CD4-positive, alpha-beta T cell treated with Interleukin-15 for 1 hour (primary cell): ENCODE measurements at places on chromosomes 2 and 18.

DNA sequence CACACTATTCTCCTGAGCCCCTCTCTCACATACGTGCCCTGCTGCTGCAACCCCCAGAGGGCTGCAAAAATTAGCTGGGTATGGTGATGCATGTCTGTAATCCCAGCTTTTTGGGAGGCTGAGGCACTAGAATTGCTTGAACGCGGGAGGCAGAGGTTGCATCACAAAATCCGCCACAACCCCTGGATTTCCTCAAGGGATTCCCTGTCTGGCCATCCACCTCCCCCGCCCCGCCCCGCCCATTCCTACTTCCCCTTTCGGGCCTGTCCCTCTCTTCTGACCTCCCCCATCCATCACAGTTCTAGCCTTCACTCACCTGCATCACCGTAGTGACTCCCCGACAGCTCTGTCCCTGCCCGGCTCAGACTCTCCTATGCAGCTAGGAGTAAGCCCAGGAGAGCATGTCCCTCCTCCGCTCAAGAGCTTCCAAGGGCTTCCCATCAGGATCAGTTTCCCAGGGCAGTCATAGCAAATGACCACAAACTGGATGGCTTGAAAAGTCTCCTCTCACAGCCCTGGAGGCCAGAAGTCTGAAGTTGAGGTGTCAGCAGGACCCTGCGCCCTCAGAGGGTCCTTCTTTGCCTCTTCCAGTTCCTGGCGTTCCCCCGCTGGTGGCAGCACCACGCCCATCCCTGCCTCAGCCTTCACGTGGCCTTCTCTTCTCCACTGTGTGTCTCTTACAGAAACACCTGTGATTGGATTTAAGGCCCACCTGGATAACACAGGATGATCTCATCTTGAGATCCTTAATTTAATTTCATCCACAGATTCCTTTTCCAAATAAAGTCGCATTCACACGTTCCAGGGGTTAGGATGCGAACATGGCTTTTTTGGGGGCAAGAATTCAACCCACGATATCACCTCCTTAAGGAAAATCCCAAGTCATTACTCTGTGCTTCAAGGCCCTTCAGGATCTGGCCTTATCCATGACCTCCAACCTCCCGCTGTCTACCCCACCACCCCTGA lies 58.5 kb downstream of the HS1BP3 start:
- peak; percentile 8 for DNase-seq

DNA sequence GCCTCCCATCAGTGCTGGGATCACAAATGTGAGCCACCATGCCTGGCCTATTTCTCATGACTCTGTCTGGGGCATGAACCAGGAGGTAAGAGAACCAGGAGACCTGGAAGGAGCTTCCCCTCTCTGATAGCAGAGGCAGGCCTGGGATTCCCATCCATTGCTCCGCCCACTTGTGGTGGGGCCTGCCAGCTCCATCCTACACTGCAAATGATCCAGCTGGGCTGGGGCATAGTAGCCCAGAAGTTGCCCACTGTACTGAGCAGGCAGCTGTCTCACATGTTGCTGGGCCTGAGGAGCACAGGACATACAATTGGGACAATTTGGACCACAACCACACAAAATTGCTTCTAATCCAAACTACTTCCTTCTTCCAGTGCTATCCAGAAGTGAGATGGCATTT lies 91.0 kb downstream of the MARCHF4 start:
- DNase-seq, result no peak

DNA sequence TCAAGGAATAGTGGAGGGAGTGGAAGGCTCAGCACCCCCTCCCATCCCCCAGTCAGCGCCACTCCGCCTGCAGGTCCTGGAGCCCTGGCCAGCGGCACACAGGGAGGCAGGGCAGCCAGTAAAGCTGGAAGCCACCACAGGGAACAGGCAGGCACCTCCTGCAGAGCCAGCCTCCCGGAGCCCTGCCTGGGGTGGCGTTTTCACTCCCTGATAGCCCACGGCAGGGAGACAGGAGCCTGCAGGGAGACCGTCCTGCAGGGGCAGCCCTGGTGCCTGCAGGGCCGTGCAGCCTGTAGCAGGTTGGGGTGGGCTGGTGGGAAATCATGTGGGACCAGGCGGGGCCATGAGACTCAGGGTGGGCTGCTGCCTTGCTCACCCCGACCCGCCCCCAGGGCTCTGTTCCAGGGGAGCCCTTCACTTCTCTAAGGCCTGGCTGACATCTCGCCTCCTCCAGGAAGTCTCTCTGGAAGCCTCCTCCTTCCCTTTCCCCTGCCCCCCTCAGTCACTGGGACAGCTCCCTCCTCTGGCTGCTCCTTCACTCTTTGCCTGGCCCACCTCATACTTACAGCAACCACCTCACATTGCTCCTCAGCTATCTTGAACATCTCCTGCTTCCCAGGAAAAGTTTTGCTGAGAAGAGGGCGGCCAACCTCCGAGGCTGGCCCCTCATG lies 221.0 kb downstream of the GLI2 start:
- no peak for DNase-seq

DNA sequence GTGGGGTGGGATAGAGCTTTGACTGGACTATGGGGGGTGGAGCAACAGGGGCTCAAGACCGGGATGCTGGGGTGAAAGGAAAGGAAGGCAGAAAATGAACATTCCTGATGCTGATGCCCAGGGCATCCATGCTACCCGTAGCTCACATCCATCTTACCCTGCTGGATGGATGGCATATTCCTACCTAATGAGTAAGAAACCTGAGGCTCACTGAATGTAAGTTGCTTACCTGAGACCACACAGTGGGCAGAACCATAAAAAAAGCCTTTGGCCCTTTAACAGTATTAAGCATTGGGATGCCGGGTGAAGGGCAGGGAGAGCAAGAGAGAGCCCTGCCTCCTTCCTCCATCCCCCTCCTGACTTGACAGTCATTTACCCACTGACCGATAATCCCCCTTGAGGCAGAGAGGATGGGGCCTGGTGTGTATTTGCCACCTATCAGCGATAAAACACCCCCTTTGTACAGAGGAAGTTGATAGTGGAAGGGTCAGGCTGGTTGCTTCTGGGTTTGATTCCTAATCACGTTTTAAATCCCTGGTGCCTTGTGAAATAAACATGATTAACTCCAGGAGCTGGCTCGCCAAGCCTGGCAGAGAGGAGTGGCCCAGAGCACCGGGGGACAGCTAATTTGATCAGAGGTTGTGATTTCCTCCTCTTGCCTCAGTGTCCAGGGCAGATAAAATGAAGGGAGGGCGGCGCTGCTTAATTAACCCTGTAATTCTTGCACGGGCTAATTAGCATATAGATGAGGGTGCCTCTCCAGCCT lies 105.9 kb upstream of the HS6ST1 start:
- no peak for DNase-seq

DNA sequence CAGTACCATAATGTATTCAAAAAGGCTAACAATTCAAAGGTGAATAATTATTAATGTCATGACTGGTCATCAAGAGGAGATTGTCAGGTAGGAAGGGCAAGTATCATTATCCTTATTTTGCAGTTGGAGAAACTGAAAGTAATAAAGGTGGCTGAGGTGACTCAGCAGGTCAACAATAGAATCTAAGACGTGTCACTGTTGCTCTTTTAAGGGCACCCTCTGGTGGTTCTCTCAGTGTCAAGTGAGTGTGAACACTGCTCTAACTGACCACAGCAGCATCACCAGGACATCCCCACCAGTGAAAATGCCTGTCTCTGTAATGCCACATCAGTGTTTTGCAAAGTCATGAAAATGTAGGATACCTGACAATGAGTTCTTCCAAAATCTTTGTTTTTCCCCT lies 69.7 kb downstream of the DCC start:
- DNase-seq, result no peak

- DNase-seq, result no peak
These were observed 8.4 kb downstream of the CASP10 start for GRCh38 chr2:201191132-201191875.

GRCh38 chr2:65666156-65666725 lies 233.8 kb upstream of the SPRED2 start:
- DNase-seq, result no peak

DNA sequence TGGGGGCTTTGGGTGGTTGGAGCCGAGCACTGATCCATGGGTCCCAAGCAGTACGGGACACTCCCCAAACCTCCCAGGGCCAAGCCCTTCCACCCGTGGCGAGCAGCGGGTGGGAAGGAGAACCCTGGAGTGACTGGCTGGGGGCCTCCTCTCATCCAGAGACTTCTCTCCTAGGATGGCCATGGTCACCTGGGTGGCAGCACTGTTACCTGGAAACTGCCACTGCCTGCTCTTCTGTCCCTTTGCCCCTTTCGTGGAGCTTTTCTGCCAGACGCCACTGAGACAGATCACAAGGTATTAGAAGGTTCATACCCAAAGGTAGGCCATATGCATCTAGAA lies 26.9 kb downstream of the CENPO start:
- DNase-seq, result no peak

GRCh38 chr2:31003749-31004148 lies 134.5 kb downstream of the GALNT14 start:
- no peak for DNase-seq

GRCh38 chr2:239663364-239663924 lies 262.6 kb upstream of the HDAC4 start:
- no peak for DNase-seq

DNA sequence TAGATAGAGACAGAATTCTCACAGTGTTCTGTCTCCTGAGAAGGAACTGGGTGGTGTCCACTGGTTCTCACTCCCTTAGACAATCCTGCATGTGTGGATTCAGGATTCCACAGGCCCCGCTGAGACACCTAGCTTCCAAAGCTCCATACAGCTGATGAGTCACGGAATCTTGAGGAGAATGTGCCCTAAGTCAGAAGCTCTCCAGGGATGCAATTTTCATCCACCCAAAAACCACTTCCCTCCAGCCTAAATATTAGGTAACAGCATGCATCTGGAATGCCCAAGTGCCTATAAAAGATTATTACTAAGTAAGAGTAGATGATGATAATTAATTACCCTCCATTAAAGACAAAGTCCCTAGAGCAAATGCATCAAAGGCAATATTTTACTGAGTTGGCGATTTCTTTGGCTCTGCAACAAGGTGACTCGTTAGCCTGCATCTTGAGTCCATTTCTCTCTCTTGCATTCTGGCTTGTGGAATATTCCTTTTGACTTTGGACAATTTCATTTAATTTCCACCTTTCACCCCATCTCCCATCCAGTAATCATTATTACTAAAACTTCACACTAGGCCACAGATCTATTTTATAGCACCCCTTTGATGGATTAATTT lies 475.1 kb downstream of the TNS1 start:
- DNase-seq, result no peak

DNA sequence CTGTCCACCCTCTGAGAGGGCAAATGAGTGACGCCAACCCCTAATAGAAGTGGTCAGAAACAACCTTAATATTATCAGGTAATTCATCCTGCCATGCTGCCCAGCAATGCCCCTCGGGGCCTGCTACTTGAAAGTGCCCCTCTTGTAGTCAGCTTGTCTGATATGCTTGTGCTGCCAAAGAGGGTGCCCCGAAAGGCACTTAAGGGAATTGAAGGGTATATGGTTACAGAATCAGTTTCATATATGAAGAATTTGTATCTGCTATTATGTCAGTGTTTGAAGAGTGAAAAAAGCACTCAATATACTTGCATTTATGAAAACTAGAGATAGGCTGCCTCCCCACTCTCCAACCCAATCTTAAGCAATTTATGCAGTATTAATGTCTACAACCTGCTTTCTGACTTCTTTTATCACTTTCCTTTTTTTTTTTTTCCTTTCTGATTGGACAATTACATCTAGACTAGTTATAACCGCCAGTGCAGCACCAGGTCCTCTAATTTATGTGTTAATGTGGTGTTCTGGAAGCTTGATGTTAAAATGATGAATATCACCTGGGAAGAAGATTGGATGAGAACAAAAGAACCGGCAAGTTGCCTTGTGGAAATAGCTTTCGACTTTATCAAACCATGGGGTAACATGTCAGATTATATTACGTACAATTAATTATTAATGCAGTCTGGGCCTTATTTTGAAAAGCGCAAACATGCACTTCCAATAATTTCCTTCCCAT lies 646.9 kb upstream of the ACVR2A start:
- no peak for DNase-seq

DNA sequence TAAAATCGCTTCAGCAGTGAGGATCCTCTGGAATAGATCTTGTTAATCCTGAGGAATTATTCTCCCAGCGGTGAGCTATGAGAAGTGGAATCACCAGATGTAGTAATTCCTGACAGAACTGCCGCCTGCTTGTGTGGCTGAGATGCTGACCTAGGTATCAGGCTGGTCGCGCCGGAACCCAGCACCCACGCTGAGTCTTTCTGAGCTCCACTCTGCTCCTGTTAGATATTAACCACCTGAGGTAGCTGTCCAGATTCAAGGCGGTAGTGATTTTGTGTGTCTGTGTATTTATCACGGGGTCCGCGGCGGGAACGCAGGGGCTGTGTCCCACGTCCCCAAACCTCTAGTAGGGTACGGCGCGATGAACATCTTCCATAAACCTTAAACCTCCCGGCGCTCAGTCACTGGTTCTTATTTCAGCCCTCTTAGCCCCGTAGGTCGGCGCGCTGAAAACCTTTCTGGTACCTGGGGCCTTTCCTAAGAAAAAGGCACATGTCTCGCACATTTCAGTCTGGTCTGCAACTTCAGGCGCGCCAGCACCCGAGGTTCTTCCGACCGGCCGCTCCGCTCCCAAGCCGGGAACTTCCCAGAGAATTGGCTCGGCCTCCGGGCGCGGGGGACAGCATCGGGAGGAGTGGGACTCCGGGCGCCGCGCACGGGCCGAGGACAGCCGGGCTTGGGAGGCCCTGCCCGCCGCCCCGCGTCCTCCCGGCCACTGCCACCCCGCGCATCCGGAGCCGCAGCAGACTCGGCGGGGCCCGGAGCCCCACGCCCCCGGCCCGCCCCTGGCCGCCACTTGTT lies 542 bp upstream of the CNNM3 start:
- DNase-seq, result no peak

DNA sequence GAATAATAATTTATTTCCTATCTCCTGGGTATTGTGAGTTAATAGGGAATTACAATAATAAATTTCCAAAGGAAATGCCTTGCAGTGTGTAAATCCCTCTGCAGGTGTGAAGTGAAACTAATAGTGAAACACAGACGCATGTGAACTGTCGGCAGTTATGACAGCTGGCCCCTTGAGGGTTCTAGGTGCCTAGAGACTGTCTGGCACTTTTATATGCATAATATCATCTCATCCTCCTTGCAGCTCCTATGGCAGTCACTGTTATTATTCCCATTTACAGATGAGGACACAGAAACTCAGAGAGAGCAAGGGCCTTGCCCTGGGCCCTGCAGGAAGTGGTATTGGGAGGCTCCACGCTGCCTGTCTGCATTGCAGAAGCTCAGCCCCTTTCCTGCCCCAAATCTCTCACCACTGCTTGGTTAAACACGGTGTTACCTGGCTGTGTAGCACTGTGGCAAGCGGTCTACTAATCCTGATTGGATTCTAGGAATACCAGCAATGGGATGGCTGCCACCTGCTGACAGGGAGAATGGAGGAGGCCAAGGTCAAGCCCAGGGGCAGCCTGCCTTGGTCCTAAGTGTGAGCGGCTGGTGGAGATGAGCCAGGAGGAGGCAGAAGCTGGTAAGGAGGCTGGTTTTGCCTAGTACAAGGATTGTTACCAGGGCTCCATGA lies 32.8 kb upstream of the ACKR3 start:
- DNase-seq, result peak; percentile 55

GRCh38 chr2:190634381-190634780 lies 14.5 kb upstream of the NAB1 start:
- no peak for DNase-seq
